ENCODE measurements at places on chromosomes 1 and 21. TPM values are rescaled to one million over a fixed set of nuclear protein-coding genes. Genes with fewer than 3 reads are reported as not detected.

Gene NES
- total RNA-seq, result 81.5 TPM

Gene MAP10
- 1.3 TPM for total RNA-seq

Gene CELA2A
- not detected for total RNA-seq

Gene SYT14
- total RNA-seq, result 0.32 TPM

Gene RGS2
- 2.1 TPM for total RNA-seq

Gene LCE3E
- total RNA-seq, result not detected

Gene DNM3
- 3.1 TPM for total RNA-seq

Gene KHDRBS1
- 50.5 TPM for total RNA-seq

Gene GPR3
- 0.19 TPM for total RNA-seq

Gene CACNA1S
- not detected for total RNA-seq

Gene DDR2
- total RNA-seq, result 1.1 TPM

Gene HTR6
- not detected for total RNA-seq

Gene SLC2A1
- 36.9 TPM for total RNA-seq

Gene MIXL1
- total RNA-seq, result 0.06 TPM

Gene DESI2
- total RNA-seq, result 51.0 TPM

Gene IFI44L
- 5.7 TPM for total RNA-seq

Gene TRIM63
- total RNA-seq, result under 0.01 TPM

Gene A3GALT2
- total RNA-seq, result not detected

Gene OR2L13
- total RNA-seq, result not detected

Gene GABRD
- total RNA-seq, result 0.13 TPM

Gene HENMT1
- total RNA-seq, result 2.2 TPM

Gene OR14K1
- not detected for total RNA-seq

Gene F5
- under 0.01 TPM for total RNA-seq
